Stimulated activated CD8-positive, alpha-beta memory T cell treated with anti-CD3 and anti-CD28 coated beads, Interleukin-12 subunit alpha, Interleukin-12 subunit beta, amount 100 ng/mL, for 4 hours (primary cell): ENCODE measurements at places on chromosomes 1 and 21.

DNA sequence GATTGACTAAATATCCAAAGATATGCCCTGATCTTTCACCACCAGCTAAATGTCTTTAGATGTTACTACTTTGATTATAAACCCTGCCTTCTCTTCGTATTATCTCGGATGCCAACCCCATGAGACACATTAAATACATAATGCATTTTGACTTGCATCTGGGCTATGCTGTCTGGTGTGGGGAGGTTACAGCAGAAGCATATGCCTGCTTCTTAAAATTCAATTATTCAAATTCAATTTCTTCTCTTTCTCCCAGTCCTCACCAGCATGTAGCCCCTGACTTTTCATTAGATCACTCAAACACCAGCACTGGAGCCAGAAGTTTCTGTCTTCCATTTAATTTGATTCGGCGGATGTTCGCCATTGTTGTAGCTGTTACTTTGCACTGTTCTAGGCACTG lies 360.7 kb upstream of the CAMK1G start:
- no peak for DNase-seq

- no peak for DNase-seq
These were observed 20.7 kb downstream of the CTNNBIP1 start for GRCh38 chr1:9889411-9889810.

DNA sequence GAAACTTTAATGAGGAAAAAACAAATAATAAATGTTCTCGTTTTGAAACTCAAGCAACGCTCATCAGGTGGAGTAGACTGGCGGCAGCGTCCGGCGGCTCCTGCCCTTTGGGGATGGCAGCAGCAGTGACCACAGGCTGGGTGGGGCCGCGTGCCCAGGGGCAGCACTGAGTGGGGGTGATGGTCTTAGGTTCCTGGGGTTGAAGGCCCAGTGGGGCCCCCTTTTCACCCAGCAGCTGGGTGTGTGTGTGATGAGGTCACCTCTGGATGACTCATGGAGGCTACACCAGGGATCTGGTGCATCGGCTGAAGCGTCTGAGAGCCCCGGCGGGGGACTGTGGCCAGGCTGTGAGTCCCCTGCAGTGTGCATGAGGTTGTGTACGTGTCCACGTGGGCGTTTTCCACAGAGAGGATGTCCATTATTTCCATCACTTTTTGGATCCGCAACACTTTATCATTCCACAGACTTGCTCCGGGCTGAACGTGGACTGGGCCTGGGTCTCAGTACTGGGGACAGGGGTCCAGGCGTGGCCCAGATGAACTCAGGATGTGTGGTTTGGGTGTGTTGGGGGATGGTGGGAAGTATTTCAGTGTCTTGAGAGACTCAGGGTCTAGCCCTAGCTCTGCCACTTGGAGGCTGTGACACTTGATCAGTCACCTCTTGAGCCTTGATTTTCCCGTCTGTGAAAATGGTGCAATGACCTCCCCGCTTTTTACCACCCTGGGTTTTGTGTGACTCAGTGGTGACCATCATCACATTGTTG lies 25.6 kb downstream of the LDLRAP1 start:
- DNase-seq = no peak

DNA sequence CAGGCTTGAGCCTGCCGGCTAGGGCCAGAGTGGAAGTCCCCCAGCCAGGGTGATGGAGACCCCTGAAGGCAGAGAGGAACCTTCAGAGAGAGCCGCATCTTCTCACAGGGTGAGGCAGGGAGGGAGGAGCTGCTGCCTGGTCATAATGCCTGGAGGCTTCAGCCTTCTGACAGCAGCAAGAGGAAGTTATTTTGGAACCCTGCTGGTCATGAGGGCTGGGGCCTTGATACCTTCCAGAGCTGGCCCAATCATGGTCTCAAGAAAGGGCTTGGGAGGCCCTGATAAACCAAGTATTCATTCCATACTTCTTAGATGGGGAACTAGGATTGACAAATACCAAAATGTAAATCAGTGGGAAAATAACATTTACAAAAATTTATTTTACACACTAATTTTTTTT lies 26.6 kb upstream of the MPZL1 start:
- no peak for DNase-seq

DNA sequence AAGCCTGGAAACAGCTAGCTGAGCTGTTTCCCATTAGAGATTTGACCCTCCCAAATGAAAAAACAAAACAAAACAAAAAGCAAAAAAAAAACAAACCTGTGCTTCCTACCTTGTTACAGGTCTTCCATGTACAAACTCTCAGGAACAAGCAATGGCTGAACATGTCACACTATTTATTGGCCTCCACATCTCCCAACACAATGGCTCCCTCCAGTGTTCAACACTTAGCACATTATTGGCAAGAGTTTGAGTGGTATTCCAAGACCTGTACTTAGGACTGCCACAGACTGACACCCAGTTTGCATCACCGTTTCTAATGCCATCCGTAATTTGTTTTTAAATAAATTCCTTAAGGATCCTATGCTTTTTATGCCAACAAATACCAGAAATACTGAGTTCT lies 195.0 kb upstream of the OLFM3 start:
- DNase-seq = no peak

GRCh38 chr1:59105548-59106507 lies 191.1 kb upstream of the FGGY start:
- no peak for DNase-seq

- no peak for DNase-seq
These were observed 54.6 kb downstream of the SPSB1 start for GRCh38 chr1:9347095-9347850.

DNA sequence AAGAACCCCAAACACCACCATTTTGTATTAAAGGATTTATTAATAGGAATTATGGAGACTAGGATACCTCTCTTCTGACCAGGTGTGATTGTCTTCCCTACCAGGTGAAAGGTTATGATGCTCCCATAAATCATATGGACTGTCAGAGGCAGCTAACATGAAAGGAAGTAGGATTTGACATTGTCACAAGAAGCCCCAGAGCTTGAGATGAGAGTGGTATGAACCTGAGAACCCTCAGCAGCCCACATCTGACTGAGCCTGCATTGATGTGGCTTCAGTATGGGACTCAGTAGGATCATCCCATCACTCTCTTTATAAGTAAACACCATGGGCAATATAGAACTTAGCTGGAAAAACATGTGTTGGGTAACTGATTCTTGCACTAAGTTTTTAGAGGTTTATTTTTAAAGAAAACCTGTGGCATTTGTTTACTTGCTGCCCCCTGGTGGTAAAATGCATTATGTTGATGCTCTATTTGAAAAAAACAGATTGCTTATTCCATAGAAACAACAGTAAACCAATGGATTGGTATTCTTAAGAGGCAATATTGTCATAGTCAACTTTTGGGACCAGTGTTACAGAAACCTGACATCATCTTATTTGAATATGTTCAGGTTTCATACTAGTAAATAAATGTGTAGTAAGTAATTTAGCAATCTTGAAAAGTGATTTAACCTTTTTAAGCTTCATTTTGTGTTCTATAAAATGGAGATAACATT lies 16.6 kb upstream of the CACYBP start:
- DNase-seq = no peak

DNA sequence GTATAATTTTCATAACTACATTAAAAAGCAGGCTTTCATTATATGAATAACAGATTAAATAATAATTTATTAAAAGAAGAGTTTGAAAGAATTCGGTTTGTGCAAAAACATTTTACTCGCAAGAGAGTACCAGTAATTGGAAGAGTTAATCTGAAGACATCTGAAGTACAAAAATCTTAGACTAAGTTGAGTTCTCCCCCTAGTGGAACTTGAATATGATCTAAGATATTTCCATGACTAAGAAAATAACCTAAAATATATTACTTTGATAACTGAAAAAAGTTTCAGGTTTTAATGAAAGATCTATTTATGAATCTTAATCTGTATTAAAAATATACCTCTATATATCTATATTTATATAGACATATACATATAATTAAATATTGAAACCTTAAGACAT lies 112.5 kb upstream of the GFI1 start:
- DNase-seq = no peak

- DNase-seq = no peak
These were observed 49.7 kb downstream of the SYT6 start for GRCh38 chr1:114103992-114104391.

DNA sequence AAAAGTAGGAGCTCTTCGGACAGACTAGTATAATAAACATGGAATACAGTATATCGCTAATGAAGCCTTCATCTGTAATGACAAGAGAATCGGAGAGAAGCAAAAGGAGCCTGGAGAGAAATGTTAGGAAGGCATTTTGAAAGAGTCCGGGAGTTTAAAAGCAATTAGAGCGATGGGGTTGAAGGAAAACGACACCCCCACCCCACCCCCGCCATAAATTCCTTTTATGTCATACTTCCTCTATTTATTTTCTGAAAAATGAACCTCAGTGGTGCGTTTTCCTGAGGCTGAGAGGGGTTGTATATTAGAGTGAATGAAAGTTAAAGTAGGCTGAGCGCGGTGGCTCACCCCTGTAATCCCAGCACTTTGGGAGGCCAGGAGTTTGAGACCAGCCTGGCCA lies 635 bp upstream of the APH1A start:
- DNase-seq = no peak

DNA sequence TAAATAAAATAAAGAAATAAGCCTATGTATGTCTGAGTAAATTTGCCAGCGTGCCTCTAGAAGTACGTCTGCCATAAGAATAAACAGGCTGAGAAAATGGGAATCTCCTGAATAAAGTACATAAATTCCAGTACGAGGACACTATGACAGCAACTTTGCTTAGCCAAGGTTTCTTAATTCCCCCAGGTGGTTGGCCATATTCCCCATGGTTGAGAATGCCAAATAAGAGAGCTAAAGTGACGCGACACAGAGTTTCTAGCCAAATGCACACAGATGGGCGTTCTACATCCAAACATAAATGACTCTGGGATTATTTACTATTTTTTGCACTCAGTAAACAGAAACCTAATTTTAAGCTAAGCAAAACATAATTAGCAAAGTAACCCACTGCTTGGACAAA lies 19.5 kb downstream of the KCNH1 start:
- no peak for DNase-seq

DNA sequence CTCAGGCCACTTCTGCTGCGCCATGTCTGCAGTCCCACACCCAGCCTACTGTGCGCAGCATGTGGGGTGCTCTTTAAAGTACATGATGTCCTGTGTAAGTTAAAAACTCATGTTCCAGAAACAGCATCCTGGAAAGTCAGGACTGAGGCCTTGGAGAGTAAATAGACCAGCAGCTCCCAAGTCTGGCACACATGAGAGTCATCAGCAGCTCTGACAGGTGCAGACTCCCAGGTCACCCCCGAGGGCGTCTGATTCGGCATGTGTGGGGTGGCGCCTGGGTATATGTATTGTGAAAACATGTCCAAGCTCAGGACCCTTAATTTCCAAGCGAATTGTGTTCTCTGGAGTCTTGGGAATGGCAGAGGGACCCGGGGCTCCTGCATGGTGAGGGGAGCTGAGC lies 120.1 kb upstream of the RUNX3 start:
- no peak for DNase-seq

DNA sequence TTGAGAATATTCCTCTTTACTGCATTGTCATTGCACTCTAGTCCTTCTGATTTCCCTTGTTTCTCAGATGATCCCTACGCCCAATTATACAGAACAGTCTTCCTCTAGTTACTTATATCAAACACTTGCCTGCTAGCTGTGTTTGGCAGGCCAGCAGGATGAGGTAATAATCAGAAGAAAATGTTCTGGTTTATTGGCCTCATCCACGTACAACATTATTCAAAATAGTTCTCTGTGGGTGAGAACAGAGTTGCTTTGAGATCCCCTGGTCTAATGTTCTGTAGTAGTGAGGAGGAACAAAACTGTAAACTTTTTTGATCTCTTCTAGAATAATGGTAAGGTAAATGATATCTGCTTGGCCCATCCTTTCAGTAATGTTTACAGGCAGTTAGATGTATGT lies 22.3 kb upstream of the C1orf105 start:
- no peak for DNase-seq

DNA sequence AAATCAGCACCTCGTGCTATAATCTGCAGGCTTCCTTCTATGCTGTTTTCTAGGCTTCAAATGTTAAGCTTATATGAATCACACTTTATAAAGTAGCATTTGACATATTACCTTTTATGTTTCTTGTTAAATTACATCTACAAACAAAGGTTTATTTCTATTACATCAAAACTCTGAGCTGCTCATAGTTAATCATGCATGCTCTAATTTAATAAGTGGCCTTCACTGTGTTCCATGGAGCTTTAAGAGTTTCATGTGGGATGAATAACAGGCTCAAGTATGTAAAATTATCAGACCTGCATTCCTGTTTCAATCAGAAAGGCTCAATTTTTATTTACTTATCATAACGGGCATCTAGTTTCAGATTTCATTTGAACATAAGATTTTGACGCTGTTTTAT lies 13.0 kb downstream of the SLC19A2 start:
- no peak for DNase-seq

GRCh38 chr1:178934546-178934945 lies 63.7 kb upstream of the ANGPTL1 start:
- no peak for DNase-seq

DNA sequence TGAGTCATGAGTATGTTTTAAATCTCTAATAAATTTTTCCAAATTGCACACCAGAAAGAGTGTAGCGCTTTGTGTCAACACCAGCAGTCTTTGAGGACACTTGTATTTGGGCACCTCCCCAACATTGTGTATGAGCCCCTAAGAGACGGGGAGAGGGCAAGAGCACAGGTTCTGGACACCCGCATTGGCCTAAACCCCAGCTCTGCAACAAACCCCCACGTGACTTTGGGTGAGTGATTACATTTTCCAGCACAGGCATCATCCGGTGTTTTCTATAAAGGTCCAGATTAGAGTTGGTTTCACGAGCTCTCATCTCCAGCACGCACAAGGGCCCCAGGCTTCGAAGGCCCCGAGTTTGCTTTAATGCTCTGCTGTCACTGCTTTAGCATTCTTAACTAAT lies 66.3 kb upstream of the SLC45A1 start:
- no peak for DNase-seq

- DNase-seq = no peak
These were observed 19.3 kb upstream of the KLHDC8A start for GRCh38 chr1:205375835-205376545.

- no peak for DNase-seq
These were observed 38.8 kb downstream of the CASQ2 start for GRCh38 chr1:115729756-115730155.

DNA sequence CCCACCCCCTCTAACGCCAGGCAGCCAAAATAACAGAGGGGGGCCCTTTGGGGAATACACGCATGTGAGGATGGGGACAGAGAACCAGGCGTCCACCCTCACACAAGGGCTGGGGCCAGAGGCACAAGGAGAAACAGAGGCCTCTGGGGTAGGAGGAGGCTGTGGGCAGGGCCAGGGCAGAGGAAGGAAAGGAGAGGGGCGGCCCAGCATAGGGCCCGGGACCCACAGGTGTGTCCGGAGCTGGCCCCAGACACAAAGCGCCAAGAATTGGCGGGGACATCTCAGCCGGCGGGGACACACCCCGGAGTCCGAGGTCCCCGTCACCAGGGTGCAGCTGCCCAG lies 6.7 kb downstream of the PLEKHG5 start:
- no peak for DNase-seq
